Kidney epithelial cell (primary cell): ENCODE measurements at places on chromosomes 5 and 9. TPM values are rescaled to one million over a fixed set of nuclear protein-coding genes. Genes with fewer than 3 reads are reported as not detected.

The SPINK6 gene
- not detected in 2 replicates for total RNA-seq

The WNK2 gene
- total RNA-seq: 9.7 and 17.1 TPM in 2 replicates

The ZFP2 gene
- total RNA-seq: 1.3 and 2.9 TPM in 2 replicates

The ABO gene
- total RNA-seq: 1.8 TPM in 2 replicates

- DNase-seq: no peak
These were observed 142.1 kb upstream of the NMUR2 start for GRCh38 chr5:152547202-152547601.

DNA sequence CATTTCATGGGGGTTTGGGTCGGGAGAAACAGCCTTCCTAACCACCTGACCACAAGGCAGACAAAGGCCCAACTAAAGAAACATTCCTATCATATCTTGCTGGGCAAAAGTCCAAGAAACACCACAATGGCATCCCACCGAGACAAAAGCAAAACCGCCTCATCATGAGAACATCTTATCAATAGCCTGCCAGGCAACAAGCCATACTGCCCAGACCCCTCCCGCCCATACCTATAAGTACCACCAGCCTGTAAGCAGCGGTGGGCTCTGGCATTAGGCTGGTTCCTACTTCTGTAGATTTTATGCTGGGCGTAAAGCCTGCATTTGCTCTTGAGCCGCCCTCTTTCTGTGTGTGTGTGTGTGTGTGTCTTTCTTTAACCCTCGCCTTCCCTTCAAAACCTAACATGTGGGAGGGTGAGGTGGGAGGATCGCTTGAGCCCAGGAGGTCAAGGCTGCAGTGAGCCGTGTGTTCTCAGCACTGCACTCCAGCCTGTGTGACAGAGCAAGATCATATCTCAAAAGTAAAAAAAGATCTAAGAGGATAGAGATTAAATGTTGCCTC, 56.9 kb downstream of the PDE6A start:
- peak; percentile 78 for DNase-seq
